ENCODE measurements at places on chromosomes 11 and 22. TPM values are rescaled to one million over a fixed set of nuclear protein-coding genes. Genes with fewer than 3 reads are reported as not detected.

DNA sequence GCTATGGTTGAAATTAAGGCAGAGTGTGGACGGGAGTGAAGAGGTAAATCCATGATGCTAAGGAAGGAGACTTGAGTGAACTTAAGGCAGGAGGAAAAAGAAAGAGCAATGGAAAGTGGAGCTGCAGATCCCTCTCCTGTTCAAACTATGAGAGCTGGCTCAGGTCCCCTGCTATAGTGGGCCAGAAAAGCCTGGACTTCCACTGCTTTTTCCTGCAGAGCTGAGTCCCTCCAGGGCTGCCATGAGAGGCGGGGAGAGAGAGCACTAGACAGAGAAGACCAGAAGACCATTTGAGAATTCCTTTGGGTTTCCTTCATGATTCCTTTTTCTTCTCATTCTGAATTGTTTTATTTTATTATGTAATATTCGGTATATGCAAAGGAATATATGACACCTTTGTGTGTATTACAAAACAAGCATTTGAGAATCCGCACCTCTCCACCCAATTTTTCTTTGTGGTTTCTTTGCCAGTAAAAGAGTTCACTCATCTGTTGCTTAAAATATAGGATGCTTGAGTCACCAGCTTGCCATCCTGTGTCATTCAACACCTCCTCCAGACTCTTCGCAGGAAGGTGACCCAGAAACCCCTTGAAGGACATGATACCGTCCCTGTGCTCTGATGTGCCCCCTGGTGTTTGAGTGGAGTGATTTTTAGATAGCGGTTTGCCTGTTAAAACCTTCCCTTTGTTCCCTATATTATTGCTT, 24.4 kb downstream of the SREBF2 start:
- no peaks in the 10 kb centered on the region for H3K36me3 ChIP-seq
- no peak overlapping the region for H3K4me3 ChIP-seq
- H3K4me1 ChIP-seq = peaks cover 27% of the 10 kb centered on the region
- H3K27me3 ChIP-seq = no peaks in the 10 kb centered on the region
- DNase-seq = peak; percentile 87
- peak overlapping the region; percentile 62 for H3K27ac ChIP-seq

FAM111B gene
- 26.7 TPM for total RNA-seq

CRACR2B gene
- 10.6 TPM for total RNA-seq

BIRC3 gene
- total RNA-seq = 3.9 TPM
